Adrenal gland (tissue), 19 donors: ENCODE measurements at places on chromosomes 7 and 10. TPM values are rescaled to one million over a fixed set of nuclear protein-coding genes. Genes with fewer than 3 reads are reported as not detected.

- H3K4me3 ChIP-seq = no peak overlapping the region
- no peaks in the 10 kb centered on the region for H3K4me1 ChIP-seq
- no peak for DNase-seq
- H3K27ac ChIP-seq = no peak overlapping the region
- no peaks in the 10 kb centered on the region for H3K36me3 ChIP-seq
Observed at GRCh38 chr7:138328215-138328614, 131.8 kb upstream of the TRIM24 start.

GRCh38 chr10:68334672-68335467, 2.1 kb upstream of the PBLD start:
- H3K27me3 ChIP-seq = no peaks in the 10 kb centered on the region
- H3K4me3 ChIP-seq = peak overlapping the region; percentile 87
- H3K4me1 ChIP-seq = peaks cover 55% of the 10 kb centered on the region
- peaks cover 19% of the 10 kb centered on the region for H3K36me3 ChIP-seq
- H3K27ac ChIP-seq = no peak overlapping the region

Gene FAM25G
- total RNA-seq = not detected

Gene FAM131B
- total RNA-seq = 1.7 TPM

Gene GPR37
- total RNA-seq = 0.27 TPM
